Chondrocyte (in vitro differentiated cells): ENCODE measurements at places on chromosomes 3 and 15.

GRCh38 chr3:177776661-177777101, 579.4 kb upstream of the TBL1XR1 start:
- no peak for DNase-seq

DNA sequence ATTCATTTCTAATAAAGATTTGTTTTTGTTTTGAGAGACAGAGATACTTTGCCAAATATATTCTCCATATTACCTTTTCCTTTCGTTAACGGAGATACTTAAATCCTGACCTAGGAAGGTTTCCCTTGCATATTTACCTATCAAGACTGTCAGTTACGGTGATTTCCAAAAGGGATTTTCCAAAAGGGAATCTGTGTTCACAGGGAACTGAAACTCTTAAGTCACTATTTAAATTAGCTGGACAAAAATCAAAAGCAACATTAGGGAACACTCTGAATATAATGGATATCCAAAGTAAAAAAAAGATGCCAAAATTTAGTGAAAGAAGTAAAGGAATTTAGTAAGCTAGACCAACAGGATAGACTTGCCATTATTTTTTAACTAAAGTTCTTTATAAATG, 576 bp downstream of the LRRFIP2 start:
- no peak for DNase-seq

- DNase-seq = no peak
Measured at GRCh38 chr3:19029837-19030521, 118.3 kb upstream of the KCNH8 start.

DNA sequence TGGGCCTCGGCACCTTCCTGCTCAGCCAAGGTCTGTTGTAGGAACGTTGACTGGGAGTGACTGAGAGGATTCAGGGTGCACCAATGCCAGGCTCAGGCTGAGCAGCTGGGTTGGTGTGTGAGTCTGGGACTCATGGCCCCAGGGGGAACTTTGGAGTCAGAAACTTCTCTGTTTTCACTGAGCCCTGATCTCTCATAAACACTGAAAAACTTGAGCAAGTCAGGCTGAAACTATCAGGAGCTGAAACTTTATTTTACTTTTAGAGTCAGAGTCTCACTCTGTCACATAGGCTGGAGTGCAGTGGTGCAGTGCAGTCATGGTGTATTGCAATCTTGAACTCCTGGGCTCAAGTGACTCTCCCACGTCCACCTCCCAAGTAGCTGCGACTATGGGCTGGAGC, 3.0 kb downstream of the TRAK1 start:
- no peak for DNase-seq

DNA sequence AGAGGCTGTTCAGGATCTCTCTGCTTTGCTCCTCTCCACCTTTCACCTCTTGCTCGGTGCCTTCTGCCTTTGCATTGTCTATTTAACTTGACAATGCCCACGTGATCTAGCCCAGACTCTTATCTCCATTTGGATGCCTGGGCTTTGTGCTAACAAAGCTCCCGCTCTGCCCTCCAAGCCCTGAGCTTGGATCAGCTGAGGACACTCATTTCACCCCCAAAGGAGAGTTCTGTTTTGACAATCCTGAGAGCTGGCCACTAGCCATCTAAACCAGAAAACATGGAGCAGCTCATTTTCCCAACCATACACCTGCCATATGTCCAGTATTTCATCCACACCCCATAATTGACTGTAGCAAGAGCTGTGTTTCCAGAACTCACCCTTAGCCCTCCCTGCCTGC, 12.8 kb downstream of the GPR176 start:
- no peak for DNase-seq

DNA sequence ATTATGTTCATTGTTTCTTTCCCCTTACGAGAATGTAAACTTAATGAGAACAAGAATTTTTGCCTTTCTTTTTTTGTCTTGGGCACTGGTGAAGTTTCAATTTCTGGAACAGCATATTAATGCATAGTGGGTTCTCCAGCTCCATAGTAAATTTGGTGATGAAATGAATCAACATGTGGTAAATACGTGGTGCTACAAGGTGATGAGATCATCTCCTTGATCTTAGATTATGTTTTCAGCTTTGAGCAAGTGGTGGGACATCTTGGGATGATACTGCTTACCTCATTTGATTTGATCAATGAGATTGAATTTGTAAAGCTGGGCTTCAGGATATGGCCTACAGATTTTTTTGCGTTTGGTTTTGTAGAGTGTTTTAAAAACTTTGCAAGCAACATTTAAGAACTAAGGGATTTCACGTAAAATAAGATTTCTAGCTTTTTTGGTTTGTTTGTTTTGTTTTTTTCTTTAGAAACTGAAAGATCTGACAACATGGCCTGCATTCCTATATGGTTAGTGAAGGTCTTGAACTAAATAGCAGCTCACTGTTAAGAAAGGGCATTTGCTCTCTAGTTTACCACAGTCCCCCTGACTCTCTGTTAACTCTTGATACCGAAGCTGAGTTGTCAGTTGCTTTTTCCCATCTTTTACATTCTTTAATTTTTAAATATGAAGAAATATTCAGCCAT, 45.6 kb downstream of the FNDC3B start:
- DNase-seq = no peak

DNA sequence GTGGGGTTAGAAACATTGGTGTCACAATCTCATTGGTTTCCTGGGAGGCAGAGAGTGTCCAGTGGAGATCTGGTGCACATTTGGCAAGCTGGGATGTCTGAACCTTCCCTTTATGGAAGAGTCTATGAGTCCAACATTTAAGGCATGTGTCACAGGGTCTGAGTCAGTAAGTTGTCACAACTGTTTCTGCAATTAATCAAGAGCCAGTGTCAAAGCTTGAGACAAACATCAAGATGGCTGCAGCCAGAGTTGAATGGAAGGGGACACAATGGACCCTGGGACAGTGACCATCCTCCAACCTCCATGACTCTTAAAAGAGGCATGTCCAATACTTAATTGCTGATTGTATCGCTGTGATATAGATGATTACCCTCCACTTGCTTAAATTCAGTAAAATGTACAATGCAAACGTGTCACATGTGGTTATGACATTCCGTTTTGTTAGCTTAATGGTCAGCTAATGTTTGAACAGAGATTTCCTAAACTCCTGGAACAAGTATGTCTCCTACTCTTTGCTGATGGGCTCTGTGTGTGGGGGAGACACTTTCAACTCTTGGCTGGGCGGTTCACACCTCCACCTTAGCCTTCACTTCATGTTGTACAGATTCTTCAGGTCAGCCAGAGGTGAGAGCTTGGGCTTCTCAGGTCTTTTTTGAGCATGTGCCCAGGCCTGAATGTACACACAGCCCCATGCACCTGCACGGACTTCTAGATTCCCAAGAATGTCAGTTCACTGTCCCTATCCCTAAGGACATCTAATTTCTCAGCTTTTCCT, 79.9 kb upstream of the PRR23E start:
- no peak for DNase-seq

- DNase-seq = no peak
Measured at GRCh38 chr3:31629054-31629453, 96.3 kb downstream of the STT3B start.

DNA sequence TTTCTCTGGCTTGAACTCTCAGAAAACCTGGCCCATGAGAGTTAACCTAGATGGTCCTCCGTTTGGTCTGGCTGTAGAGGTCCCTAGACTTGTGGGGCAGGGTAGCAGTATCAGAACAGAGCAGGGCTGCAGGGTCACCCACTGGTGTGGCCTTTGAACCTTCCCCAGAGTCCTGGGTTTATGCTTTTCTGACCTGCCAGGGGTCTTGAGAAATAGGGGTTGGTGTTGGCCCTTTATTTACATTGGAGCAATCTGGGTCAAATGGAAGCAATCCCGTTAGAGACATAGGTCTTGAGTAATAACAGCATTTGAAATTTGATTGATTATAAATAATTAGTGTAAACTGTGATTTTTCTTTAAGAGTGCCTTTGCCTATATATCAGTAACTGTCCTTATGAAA, 23.8 kb downstream of the DLEC1 start:
- no peak for DNase-seq

DNA sequence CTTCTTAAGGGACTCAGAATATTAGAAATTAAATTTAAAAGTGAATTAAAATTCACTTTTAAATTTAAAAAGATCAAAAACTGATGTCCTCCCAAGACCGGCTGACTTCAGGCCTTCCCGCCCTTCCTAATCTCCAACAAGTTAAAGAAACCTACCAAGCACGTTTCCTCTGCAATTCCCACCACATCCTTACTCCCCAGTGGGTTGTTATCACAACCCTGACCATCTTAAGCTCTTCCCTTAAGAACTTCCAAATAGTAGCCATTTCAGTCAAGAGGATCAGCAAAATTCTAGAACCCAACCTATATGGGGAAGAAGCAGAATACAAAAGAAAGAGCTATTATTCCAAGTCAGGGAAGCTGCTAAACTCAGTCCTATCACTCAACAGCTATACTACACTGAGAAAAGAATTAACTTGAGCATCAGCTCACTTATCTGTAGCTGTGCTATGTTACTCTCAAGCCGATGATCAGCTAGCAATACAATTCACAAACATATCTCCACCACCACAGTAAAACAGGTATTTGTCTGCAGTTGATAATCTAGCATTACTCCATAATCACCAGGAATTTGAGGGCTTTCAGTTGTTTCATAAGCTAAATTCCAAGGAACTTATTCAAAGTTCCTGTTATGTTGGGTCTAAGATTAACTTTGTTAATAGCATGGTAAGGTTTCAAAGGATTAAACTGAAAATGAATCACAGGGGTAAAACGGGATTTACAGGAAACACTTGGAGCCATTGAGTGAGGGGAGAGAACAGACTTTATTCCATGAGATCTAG, 14.3 kb downstream of the ABCC5 start:
- DNase-seq = no peak

GRCh38 chr15:82129761-82130160, 83.9 kb upstream of the MEX3B start:
- DNase-seq = no peak

DNA sequence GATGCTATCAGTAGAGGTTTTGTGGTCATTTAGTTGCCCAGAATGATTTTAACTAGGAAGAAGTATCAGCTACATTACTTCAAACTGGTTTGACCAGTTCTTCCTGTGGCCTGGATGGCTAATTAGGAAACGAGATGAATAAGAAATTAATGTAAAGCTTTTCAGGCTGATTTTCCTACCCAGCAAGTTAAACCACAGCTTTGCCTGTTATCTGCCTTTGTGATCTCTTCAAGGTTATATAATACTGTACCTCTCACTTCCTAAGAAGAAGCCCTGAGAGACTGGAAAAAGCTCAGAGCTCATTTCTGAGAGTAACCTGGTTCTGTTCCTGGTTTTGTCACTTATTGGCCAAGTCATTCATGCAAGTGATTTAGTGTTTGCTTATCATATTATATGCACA, 782.2 kb upstream of the GOLIM4 start:
- DNase-seq = no peak

- no peak for DNase-seq
Measured at GRCh38 chr3:21803604-21804003, 52.6 kb upstream of the ZNF385D start.

GRCh38 chr3:126990024-126990700, 7.2 kb downstream of the PLXNA1 start:
- no peak for DNase-seq

DNA sequence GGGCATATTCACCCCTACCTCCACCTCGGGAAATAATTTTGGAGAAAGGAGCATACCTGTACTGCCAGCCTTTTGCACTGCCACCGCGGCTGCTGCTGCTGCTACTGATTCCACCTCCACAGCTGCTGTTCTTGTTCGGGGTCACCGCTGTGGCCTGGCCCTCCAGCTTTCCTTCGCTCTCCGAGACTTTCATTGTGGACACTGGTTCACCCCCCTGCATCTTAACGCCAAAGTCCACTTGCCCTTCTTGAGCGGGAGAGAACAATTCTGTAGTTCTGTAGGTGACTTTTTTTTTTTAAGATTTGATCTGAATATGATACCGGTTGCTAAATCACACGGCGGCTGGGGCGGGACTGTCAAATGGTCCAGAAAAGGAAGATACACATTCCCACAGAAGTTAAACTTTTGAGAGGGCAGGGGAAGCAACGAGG, 701 bp downstream of the OSBPL11 start:
- no peak for DNase-seq

- DNase-seq = no peak
Measured at GRCh38 chr3:137906985-137907649, 102.8 kb upstream of the CLDN18 start.

DNA sequence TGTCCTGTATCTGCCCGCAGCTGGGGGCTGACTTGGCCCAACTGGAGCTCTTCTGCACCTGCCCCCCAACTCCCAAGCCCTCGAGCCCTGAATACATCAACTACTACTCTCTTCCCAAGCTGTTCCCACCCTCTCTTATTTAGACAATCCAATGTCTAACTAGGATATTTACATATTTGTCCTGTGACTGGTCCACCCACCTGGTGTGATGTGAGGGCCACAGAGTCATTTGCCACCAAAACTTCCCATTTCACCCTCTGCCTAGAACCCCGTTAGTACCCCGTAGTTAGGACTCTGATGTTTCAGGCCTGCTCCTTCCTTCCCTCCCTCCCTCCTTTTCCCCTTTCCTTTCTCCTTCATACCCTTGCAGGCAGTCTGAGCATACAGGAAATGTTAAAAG, 6.4 kb downstream of the CPLX3 start:
- DNase-seq = no peak

- no peak for DNase-seq
Measured at GRCh38 chr3:61794341-61794740, 233.0 kb downstream of the PTPRG start.

GRCh38 chr3:155185631-155186071, 105.5 kb downstream of the MME start:
- DNase-seq = no peak

DNA sequence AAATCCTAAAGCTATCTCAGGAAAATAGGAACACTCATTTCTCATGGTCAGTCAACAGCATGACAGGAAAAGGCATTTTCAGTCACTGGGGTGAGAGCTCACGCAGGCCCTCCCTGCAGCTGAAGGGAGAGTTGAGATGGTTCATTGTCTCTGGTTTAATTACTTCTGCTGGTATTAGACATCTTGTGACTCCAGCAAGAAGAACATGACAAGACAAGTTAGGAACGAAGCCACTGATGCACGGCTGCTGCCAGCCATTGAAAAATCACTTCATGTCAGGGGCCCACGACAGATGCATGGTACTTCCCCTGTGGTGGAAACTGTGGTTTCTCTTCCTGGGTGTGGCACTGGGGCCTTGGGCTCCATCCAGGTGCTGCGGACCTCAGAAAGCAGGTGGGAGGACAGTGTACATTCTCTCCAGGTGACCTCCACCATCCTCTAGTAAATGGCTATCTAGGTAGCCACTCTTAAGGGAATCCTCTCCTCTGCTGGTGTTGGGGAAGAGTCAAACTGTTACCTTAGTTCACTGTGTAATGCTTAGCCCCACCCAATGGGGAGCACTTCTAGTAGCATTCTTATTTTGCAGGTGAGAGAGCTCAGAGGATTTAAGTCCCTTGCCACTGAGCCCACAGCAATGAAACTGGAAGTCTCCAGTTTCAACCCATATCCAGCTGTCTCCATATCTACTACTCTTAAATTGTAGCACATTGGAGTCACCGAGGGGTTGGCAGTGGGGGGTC, 274.2 kb downstream of the LRTM1 start:
- no peak for DNase-seq

- no peak for DNase-seq
Measured at GRCh38 chr3:141431411-141432378, 55.1 kb upstream of the RASA2 start.

GRCh38 chr3:122572940-122573412, 4.5 kb upstream of the PARP15 start:
- DNase-seq = no peak

- no peak for DNase-seq
Measured at GRCh38 chr15:80989081-80989517, 520 bp downstream of the MESD start.

GRCh38 chr3:62139957-62140356, 233.4 kb downstream of the FEZF2 start:
- DNase-seq = no peak

- DNase-seq = no peak
Measured at GRCh38 chr15:52344592-52344991, 49.0 kb upstream of the MYO5C start.
